Bronchial smooth muscle cell (primary cell): ENCODE measurements at places on chromosomes 16 and 17. TPM values are rescaled to one million over a fixed set of nuclear protein-coding genes. Genes with fewer than 3 reads are reported as not detected.

The KRTAP3-1 gene
- not detected in 2 replicates for total RNA-seq

The CCL13 gene
- total RNA-seq: not detected in 2 replicates

The ANKFY1 gene
- 33.3 and 44.4 TPM in 2 replicates for total RNA-seq

The ASGR1 gene
- 0.86 and 1.6 TPM in 2 replicates for total RNA-seq

The MT1M gene
- 2.8 and 3.9 TPM in 2 replicates for total RNA-seq

The DNAH2 gene
- under 0.01 and 0.16 TPM in 2 replicates for total RNA-seq

The OR1A1 gene
- not detected in 2 replicates for total RNA-seq

The MFSD6L gene
- total RNA-seq: not detected in 2 replicates

The CALB2 gene
- total RNA-seq: under 0.01 TPM in 1 of 2 replicates, not detected in the other

The TNFRSF13B gene
- 0.09 TPM in 1 of 2 replicates, not detected in the other for total RNA-seq

The ANKRD13B gene
- total RNA-seq: 5.2 and 10.9 TPM in 2 replicates

The MYH11 gene
- under 0.01 and 0.09 TPM in 2 replicates for total RNA-seq

The ZFP1 gene
- total RNA-seq: 5.2 and 7.1 TPM in 2 replicates

The TRIM16 gene
- 34.2 and 55.1 TPM in 2 replicates for total RNA-seq

The VMO1 gene
- total RNA-seq: 1.1 and 1.2 TPM in 2 replicates

The PSMB10 gene
- 103 and 111 TPM in 2 replicates for total RNA-seq

The CACNG3 gene
- not detected in 2 replicates for total RNA-seq

The PRSS33 gene
- not detected in 2 replicates for total RNA-seq

The SLC5A10 gene
- total RNA-seq: not detected in 2 replicates

The PRCD gene
- total RNA-seq: 8.0 and 11.2 TPM in 2 replicates

The HOXB1 gene
- total RNA-seq: not detected in 2 replicates

The TBC1D10B gene
- 21.3 and 25.2 TPM in 2 replicates for total RNA-seq

The BIRC5 gene
- 6.3 and 15.4 TPM in 2 replicates for total RNA-seq

The RAMP2 gene
- 0.17 TPM in 1 of 2 replicates, not detected in the other for total RNA-seq

The IRX5 gene
- 0.09 TPM in 1 of 2 replicates, not detected in the other for total RNA-seq

The TBC1D3E gene
- total RNA-seq: not detected in 2 replicates

The CLEC19A gene
- total RNA-seq: not detected in 2 replicates

The DPH1 gene
- 25.5 and 30.3 TPM in 2 replicates for total RNA-seq

The GAS2L2 gene
- not detected in 2 replicates for total RNA-seq

The HAP1 gene
- under 0.01 and 0.26 TPM in 2 replicates for total RNA-seq

The NPIPA5 gene
- 0.79 and 2.3 TPM in 2 replicates for total RNA-seq

The OR1F1 gene
- total RNA-seq: not detected in 2 replicates

The SPN gene
- total RNA-seq: under 0.01 TPM in 1 of 2 replicates, not detected in the other

The CEMP1 gene
- under 0.01 TPM in 1 of 2 replicates, not detected in the other for total RNA-seq

The ADAMTS18 gene
- total RNA-seq: under 0.01 TPM in 1 of 2 replicates, not detected in the other

The NACA2 gene
- total RNA-seq: not detected in 2 replicates

The ACBD4 gene
- total RNA-seq: 5.8 and 7.4 TPM in 2 replicates
